ENCODE measurements at places on chromosomes 12 and 14. TPM values are rescaled to one million over a fixed set of nuclear protein-coding genes. Genes with fewer than 3 reads are reported as not detected.

DNA sequence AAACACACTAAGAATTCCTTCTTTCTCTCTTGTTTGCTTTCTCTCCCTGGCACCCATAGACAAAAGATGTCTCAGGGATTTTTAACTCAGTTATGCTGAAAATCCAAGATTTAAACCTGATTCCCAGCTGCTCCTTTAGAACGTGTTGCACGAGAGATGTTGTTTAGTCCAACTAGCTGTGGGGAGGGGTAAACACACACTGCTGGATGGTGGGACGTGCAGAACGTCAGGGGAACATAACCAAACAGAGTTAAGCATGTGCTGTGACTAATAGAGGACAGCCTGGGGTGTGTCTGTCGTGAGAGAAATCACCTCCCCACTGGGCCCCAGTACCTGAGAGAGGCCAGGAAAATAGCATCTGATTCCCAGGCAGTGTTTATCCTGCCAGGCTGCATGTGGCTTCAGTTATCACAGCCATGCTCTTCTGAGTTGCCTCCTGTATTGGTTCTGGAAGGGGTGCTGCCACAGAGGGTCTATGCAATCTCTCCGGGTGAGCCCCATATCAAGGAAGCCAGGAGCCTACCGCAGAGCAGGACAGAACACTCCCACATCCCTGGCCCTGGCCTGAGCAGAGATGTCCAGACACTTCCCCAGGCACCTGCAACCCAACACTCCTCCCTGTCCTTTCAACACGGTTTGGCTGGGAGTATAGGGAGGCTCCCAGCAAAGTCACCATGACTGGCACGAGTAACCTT is 112.7 kb upstream of the EGLN3 start:
- DNase-seq, result no peak

GRCh38 chr14:75654127-75654732 is 6.4 kb downstream of the ERG28 start:
- DNase-seq, result peak; percentile 83

DNA sequence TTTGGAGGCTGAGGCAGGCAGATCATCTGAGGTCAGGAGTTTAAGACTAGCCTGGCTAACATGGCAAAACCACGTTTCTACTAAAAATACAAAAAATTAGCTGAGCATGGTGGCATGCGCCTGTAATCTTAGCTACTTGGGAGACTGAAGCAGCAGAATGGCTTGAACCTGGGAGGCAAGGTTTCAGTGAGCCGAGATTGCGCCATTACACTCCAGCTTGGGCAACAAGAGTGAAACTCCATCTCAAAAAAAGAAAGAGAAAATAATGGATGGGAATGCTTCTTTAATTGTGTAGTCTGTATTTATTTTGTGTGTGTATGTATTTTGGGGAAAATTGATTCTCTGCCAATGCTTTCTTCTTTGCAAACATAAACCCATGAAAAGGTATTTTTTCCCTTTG is 32.5 kb downstream of the SRGAP1 start:
- no peak for DNase-seq

DNA sequence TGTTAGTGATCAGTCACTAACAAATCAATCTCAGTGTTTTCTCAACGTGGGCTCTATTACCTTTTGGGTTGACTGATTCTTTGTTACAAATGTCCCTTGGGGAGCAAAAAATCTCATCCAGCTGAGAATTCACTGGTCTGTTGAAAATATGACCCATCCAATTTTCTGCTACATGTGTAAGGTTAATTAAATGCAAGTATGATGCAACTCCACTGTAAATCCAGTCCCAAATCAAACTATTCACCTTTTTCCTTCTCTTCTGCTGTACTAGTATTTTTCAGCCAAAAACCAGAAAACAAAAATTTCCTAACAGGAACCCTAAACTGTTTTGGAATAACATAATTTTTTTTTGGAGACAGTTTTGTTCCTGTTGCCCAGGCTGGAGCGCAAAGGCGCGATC is 2.2 kb downstream of the ERH start:
- DNase-seq, result no peak

DNA sequence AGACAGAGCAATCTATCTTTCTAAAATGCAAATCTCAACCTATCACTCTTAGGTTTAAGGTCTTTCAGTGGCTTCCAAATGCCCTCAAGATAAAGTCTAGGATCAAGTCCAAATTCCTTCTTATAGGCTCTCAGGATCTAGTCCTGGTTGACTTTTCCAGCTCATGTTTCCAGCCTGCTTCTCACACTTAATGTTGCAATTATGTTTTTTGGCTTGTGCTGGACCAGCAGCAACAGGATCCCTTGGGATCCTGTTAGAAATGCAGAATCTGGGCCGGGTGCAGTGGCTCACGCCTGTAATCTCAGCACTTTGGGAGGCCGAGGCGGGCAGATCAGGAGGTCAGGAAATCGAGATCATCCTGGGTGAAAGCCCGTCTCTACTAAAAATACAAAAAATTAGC is 10.6 kb downstream of the GPR33 start:
- no peak for DNase-seq

DNA sequence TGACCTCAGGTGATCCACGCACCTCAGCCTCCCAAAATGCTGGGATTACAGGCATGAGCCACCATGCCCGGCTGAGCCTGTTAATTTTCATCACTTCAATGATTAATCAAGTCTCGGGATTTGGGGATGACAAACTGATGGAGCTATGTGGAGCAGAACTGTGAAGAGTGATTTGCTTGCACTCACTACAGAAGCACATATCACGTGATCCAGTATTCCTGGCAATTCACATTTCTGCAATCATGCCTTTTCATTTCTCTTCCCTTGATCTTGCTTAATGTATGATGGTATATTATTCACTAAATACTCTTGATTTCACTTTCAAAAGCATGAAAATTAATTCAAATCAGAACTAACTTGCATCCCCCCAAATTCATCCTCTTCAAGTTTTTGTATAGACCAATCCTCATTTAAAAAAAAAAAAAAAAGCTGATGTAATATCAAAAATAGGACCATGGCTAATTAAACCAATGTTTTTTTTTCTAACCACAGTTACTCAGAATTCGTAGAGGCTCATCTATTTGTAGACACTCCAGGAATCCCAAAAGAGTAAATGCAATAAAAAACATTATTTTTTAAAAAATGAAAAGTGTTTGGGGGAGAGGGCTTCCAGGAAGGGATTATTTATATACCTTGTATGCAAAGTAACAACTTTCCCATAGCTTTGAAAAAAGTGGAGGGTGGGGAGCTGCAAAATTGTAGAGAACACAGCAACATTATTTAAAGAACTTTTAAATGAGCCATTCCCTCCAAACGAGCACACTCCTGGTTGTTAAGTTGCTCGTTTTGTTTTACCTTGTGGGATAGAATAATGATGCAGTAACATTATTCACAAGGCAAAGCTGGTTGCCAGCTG is 7.0 kb upstream of the ATXN2 start:
- no peak for DNase-seq

DNA sequence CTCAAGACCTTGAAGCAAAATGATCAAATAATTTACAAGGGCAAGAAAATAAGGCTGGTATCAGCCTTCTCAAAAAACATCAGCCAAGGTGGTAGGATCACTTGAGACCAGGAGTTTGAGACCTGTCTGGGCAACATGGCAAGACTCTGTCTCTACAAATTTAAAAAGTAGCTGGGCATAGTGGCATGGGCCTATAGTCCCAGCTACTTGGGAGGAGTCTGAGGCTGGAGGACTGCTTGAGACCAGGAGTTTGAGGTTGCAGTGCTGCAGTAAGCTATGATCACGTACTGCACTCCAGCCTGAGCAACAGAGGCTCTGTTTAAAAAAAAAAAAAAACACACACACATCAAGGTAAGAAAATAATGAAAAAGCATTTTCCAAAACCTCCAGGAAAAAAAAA is 22.1 kb downstream of the SEC23A start:
- no peak for DNase-seq

- no peak for DNase-seq
These were observed 280.5 kb downstream of the FBXL14 start for GRCh38 chr12:1313906-1314305.

DNA sequence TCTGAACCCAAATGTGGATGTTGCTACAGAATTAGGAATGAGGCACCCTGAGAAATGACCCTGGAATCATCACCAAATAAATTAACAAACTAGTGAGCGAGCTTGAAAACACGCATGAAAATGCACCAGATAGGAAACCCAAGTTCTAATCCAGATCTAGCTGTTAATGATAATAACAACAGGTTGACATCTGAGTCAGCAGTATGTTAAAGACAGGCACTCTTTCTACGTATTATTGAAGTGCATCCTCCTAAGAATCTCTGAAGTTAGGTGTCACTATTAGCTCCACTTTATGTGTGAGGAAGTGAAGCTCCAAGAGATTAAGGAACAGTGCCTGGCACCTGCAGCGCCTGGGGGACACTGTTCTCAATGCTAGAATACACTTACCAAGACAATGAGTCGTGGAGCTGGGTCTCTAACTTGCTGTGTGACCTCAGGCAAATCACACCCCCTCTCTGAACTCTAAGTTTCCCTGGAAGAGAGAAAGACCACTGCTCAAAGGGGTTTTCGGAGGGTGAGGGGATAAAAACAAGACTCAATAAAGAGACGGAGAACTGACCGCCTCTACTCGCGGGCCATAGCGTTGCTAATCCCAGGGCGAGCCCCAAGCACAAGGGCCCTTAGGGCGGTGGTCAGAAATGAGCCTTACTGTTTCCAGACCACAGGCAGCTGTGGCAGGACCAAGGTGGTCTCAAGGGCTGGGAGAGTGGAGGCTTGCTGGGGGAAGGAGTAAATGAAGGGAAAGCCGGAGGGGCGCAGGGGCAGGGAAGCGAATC is 2.1 kb downstream of the SLC6A12 start:
- peak; percentile 38 for DNase-seq

DNA sequence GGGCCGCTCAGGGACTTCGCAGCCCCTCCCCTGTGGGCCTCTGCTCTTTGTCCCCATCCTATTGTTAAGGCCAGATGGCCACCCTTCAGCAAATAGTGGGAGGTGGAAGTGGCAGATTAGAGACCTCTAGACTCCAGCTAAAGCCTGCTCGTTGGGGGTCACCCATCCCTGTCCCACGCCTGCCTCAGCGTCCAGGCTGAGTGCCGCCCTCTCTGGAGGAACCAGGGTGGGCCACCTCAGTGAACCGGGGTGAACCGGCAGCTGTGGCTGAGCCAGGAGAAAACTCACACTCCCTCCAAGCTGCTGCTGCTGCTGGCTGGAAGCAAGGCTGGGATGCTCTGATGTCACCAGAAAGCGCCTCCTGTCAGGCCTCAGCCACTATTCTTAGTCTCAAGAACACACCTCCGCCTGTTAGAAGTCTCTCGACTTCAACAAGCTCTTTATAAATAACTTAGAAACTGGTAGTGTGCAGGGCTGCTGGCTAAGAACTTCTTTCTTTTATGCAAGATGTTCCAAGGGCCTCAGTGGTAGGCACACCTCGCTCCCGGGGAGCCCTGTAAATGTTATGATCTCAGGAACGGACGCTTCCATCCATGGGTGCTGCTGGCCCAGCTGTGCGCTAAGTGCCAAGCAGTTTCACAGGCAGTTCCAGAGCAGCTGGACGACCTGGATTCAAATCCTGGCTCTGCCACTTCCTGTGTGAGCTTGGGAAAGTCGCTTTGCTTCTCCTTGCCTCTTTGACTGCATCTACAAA is 19.8 kb upstream of the TESC start:
- DNase-seq, result no peak

- no peak for DNase-seq
These were observed 42.6 kb downstream of the NELL2 start for GRCh38 chr12:44833561-44833960.

DNA sequence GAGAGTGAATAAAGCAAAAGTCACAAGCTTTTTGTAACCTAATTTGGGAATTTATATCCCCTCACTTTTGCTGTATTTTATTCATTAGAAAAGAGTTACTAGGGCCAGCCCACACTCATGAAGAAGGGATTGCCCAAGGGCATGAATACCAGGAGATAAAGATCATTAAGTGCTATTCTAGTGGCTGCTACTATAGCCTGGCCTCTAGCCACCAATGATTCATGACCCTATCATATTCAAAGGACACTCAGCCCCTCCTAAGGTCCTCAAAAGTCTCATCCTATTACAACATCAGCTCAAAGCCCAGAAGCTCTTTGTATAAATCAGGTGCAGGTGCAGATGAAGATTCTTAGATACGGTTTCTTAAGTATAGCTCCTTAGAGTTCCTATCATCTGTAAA is 518.1 kb downstream of the TRHDE start:
- no peak for DNase-seq

DNA sequence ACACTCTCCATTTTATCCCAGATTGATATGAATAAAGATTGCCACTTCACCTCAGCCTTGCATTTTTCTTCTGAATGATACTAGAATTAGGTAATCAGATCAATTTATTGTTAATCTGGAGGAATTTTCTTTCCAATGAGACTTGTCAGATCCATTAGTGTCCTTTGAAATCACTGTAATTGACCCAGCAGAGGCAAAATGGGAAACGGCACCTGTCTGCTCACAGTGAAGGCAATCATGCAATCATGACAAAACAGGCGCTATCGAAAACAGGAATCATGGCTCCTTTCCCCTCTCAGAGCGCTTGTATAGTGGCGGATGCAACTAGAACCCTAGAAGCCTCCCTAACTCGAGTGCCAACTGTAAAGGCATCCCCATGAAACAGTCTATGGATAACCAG is 417.6 kb downstream of the GALC start:
- no peak for DNase-seq

DNA sequence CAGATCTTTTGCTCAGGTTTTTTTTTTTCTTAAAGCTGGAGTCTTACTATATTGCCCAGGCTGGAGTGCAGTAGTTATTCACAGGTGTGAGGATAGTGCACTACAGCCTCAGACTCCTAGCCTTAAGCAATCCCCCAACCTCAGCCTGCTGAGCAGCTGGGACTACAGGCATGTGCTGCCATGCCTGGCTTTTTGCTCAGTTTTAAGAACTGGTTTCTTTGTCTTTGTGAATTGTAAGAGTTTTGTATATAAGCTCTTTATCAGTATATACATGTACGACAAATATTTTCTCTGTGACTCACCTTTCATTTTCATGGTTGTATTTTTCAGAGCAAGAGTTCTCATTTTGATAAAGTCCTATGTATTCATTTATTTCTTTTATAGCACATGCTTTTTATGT is 33.3 kb upstream of the C2CD5 start:
- DNase-seq, result no peak

DNA sequence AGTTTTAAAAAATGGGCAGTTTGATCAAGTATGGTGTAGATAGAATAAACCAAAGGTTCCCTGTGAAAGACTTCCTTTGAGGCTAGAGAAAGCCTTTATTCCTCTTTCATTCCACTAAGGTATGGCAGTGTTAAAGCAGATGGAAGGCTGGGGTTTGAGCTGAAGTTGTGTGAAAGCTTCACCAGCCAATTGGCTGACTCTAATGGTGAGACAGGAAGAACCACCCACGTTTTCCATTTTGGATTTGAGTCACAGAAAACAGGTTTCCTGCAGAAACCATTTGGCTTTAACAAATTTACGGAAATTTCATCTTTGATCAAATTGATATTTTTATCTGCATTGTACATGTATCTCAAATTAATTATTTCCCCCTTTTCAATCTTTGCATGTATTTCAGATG is 455.0 kb downstream of the PCNX1 start:
- DNase-seq, result no peak

LBHD2 gene
- total RNA-seq, result not detected

ZNF641 gene
- total RNA-seq, result 35.7 TPM

JPH4 gene
- not detected for total RNA-seq

ENDOU gene
- not detected for total RNA-seq

CD9 gene
- 1.1 TPM for total RNA-seq
